ENCODE measurements at places on chromosomes 13 and 19.

DNA sequence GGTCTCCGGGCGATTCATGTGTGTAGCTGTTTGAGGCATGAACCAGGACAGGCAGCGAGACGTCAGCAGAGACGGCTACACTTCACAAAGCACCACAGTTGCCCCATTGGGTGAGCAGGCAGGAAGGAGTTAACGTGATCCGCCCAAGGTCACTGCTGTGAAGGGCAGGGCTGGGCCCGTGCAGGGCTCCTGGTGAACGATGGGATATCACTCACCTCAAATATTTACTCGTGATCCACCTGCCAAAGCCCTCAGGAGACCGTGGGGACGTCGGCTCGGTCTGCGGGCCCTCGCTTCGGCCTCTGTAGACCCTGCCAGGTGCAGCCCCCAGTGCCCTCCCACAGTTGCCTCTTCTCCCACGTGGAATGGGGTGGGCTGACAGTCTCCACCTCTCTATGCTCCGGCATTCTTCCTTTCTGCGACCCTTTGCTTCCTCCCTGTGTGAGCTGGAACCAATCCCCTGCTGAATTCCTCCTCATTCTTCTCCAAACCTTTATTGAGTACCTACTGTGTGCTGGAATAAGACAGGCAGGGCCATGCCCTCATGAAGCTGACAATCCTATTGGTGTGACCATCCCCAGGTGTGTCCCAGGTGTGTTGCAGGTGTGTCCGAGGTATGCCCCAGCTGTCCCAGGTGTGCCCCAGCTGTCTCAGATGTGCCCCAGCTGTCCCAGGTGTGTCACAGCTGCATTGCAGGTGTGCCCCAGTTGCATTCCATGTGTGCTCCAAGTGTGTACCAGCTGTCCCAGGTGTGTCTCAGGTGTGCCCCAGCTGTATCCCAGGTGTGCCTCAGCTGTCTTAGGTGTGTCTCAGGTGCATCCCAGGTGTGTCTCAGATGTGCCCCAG, 2.0 kb upstream of the GRK1 start:
- DNase-seq = no peak

DNA sequence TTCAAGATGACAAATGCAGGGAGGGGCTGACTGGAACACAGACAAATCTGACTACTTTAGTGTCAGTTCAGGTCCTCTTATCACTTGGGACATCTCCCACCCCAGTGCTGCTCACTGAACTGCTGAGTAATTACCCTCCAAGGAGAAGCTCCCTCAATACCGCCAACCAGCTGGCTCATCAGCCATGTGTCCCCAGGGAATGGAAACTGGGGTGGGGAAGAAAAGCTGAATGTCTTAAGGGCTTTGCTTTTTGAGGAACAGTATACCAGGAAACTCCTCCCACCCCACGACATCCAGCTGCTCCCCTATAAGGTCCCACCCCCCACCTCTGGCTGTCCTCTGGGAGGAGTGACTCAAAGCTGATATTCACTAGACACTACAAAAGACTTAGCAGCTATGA, 2.0 kb downstream of the ZNF823 start:
- DNase-seq = peak; percentile 4

DNA sequence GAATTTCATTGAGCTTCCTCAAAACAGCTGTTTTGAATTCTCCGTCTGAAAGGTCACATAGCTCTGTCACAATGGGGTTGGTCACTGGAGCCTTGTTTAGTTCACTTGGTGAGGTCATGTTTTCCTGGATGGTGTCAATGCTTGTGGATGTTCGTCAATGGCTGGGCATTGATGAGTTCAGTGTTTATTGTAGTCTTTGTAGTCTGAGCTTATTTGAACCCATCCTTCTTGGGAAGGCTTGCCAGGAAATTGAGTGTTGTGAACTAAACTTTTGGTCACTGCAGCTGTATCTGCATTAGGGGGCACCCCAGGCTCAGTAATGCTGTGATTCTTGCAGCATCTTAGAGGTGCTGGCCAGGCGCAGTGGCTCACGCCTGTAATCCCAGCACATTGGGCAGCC, 22.0 kb downstream of the BLOC1S3 start:
- no peak for DNase-seq

DNA sequence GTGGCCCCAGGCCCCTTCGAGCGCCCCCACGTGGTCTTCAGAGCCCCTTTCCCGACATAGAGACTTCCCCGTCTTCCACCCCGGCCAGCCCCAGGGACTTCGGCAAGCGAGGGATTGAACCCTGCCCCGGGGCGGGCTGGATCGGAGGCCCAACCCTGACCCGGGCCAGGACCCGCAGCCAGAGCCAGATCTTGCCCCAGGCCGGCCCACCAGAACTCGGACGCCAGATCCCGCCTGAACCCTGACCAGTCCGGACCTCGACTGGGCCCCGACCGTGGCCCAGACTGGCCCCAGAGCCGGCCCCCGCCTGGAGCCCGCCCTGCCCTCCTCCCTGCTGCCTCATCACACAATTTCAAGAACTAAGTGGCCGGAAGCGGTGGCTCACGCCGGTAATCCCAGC, 253 bp upstream of the TPTE2 start:
- no peak for DNase-seq

DNA sequence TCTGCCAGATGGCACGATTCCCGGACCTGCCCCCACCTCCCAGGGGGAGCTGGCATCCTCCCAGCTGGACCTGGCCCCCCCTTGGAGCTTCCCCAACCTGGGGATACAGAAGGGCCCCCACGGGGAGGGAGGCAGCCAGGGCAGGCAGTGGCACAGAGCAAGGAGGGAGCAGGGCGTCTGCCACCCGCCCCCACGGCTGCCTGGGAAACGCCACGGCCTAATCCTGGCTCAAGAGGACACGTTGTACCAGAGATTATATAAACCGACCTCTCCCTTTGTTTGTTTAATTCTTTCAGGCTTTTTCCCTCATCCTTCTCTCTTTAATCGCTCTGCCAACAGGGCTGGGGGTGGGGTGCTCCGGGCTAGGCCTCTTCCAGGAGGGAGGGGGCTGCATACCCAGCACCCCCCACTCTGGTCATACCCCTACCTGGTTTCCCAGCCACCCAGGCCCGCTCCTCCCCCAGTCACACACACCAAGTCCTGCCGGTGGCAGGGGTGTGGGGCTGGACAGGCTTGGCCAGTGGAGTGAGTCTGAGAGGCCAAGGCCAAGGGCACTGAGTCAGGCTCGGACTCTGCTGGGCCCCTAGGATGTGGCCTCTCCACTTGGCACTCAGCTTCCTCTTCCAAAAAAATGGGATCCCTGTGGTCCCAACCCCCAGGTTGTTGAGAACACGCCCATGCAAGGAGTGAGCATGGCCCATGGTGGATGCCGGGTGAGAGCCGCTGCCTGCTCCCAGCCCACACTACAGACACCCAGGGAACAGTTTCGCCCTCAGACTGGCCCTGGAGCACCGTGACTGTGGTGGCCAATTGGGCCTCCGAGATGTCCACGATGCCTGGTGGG, 29.5 kb upstream of the NFIC start:
- no peak for DNase-seq

DNA sequence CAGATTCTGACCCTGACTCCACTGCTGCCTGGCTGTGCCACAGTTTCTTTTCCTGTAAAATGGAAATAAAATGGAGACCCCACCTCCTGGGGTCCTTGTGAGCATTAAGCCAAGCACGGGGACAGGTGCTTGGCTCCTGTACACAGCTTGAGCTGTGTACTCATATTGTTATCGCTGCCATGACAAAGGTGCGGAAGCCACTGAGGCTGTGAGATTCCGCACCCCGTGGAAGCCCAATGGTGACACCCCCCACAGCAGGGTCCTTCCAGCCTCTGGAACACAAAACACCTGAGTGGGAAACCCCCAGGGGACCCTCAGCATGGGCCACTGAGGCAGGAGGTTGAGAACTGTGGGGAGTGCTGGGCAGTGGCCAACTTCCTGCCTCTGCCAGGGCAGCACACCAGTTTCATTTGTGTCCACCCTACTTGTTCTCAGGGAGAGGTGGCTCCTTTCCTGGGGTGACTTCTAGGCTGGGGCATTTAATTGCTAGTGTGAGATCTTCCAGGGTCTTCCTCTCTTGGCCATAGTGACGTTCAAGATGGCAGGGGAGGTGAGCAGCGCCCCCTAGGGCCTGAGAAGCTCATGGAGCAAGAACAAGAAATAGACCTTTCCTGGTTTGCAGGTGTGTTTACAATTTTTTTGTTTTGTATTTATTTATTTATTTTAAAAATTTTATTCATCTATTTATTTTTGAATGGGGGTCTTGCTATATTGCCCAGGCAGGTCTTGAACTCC, 5.4 kb upstream of the JSRP1 start:
- peak; percentile 74 for DNase-seq

DNA sequence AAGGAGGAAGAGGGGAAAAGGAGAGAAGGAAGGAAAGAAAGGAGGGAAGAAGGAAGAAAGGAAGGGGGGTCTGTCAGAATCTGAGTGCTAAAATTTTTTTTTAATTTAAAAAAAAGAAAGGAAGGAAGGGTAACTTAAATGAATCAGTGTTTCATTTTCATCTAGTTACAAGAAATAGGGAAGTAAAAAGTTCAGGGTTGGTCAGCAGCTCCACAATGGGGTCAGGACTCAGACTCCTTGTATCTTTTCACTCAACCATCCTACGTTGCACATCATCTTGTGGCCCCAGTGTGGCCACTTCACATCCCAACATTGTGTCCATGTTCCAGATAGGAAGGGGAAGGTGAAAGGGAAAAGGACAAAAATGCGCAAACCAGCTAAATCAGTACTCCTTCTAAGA, 14.3 kb upstream of the FNDC3A start:
- DNase-seq = no peak

GRCh38 chr19:4576016-4576933, 16.8 kb upstream of the SEMA6B start:
- DNase-seq = peak; percentile 77

GRCh38 chr19:6767081-6767356, 216 bp downstream of the SH2D3A start:
- DNase-seq = no peak

- DNase-seq = no peak
Observed at GRCh38 chr13:110119935-110120905, 186.7 kb downstream of the COL4A1 start.
